ENCODE measurements at places on chromosomes 1 and 21.

DNA sequence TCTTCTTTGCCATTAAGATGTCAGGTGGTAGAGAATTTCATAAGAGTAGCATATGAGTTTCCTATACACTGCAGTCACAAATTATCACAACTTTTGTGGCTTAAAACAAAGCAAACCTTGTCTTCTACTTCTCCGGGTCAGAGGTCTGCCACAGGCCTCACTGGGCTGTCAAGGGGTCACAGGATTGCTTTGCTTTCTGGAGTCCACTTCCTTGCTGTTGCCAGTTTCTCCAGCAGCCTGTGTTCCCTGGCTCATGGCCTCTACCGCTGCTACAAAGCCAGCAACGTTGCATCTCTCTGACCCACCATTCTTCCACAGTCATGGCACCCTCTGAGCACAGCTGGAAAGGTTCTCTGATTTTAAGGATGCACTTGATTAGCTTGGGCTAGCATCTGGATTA is 6.5 kb upstream of the BACE2 start:
- no peak for DNase-seq

- DNase-seq: peak; percentile 24
These were observed at the start of gene RCAN3 for GRCh38 chr1:24502709-24503058. Gene RCAN3 (plus strand): TSS chr1:24502836. CDS start chr1:24514373, 11,537 bp downstream.

GRCh38 chr1:205189131-205189530 is 22.4 kb downstream of the DSTYK start:
- no peak for DNase-seq

DNA sequence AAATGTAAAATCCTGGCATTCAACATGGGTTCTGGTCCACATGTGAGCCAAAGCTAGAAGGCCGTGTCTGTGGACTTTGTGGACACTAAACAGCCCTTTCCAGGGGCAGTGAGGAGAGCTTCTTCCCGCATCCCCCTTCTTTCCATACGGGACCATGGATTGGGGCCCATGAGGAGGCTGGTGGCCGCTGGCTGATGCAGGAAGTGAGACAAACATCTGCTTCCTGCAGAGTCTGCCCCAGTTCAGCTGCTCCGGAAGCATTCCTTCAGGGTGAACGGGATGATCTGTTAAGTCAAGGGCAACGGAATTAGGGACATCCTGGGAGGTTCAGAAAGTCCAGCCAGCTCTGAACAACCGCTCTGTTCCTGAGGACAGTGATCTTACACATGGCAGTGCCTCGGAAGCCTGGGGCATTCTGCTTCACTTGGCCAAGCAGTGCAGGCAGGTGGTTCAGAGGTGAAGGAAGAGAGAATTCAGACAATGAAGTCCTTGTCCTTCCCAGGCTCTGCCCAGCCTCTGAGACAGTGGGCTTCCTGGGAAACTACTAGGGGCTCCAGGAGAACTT is 1.5 kb downstream of the CA6 start:
- no peak for DNase-seq

DNA sequence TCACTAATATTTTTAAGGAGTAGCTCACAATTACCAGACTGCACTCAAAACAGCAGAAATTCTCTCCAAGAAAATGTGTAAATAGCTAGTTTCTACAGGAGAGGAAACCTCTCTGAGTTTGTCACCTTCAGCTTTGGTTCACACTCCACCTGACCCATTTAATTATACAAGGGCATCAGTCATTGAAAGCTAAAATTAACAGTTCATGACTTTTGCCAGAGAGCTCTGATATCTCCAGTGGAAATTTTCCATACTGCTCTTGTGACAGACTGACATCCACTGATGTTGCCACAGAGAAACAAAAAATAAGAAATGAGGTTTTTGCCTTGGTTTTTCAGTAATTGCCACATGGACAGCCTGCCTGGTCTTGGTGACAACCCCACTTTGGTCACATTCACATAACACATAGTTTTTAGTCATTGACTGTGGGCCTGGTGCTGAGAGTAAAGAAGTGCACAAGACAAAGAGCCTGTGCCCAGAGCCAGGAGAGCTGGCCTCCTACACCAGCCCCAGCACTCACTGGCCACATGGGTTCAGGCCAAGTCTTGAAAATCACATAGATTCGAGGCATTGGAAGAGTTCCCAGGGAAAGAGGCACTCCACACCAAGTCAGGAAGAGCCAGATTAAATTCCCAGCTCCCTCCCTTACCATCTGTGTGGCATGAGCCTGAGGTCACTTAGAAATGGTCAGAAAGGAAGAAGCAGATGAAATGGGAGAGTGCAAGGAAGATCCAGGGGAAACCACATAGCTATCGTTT is 13.8 kb upstream of the SIM2 start:
- no peak for DNase-seq
